ENCODE measurements at places on chromosomes 12 and 14. TPM values are rescaled to one million over a fixed set of nuclear protein-coding genes. Genes with fewer than 3 reads are reported as not detected.
A peak's percentile ranks its signal among the peaks of the same experiment; 100 is the strongest.

PLEKHD1 gene
- total RNA-seq: not detected

KRT72 gene
- 0.09 TPM for total RNA-seq

AKT1 gene
- total RNA-seq: 132 TPM

VDR gene
- total RNA-seq: 4.8 TPM

TEX52 gene
- total RNA-seq: not detected

ACVR1B gene
- 10.3 TPM for total RNA-seq

EPS8 gene
- total RNA-seq: 0.44 TPM

PAPOLA gene
- 139 TPM for total RNA-seq

DNA sequence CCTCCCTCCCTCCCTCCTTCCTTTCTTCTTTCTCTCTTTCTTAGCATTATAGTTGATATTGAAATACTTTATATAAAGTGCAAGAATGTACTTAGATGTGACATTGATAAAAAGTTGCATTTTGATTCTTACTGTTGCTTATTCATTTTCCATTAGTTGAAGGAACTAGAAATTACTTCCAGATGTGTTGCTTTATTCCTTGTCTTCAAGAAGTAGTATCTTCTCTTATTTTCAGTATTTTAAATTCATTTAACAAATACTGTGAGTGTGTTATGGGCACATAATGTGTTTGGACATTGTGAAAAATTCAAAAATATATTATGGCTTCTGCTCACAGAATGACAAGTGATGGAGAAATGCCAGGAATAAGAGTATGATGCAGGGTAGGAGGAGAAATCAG is 45.6 kb downstream of the TRMT5 start:
- H3K4me1 ChIP-seq: peaks cover 6% of the 10 kb centered on the region
- no peak overlapping the region for H3K4me3 ChIP-seq
- no peak for DNase-seq
- H3K36me3 ChIP-seq: no peaks in the 10 kb centered on the region
- no peak overlapping the region for H3K27ac ChIP-seq
- no peaks in the 10 kb centered on the region for H3K27me3 ChIP-seq

- no peak overlapping the region for H3K4me3 ChIP-seq
- H3K27ac ChIP-seq: no peak overlapping the region
- DNase-seq: no peak
- no peaks in the 10 kb centered on the region for H3K4me1 ChIP-seq
Observed at GRCh38 chr12:31712877-31713276, 15.9 kb downstream of the AMN1 start.

DNA sequence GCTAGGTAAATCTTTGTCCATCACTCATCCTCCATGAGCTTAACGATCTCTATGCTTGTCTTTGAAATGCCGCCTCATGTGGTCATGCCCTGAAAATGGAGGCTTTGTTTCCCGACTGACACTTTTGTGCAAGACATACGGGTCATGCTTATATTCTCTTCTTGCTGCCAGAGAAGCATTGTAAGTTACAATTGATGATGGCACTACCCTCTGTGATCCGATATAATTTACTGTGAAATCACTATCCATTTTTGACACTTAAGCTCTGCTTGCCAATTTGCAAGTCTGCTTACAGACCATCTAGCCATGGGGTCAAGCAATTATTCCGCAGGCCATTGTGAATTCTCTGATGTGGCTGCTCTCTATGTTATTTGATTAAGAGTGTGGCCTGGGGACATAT is 650.0 kb downstream of the FLRT2 start:
- H3K4me1 ChIP-seq: no peaks in the 10 kb centered on the region
- no peak overlapping the region for H3K4me3 ChIP-seq
- H3K36me3 ChIP-seq: no peaks in the 10 kb centered on the region
- H3K27me3 ChIP-seq: no peaks in the 10 kb centered on the region
- no peak for DNase-seq

DNA sequence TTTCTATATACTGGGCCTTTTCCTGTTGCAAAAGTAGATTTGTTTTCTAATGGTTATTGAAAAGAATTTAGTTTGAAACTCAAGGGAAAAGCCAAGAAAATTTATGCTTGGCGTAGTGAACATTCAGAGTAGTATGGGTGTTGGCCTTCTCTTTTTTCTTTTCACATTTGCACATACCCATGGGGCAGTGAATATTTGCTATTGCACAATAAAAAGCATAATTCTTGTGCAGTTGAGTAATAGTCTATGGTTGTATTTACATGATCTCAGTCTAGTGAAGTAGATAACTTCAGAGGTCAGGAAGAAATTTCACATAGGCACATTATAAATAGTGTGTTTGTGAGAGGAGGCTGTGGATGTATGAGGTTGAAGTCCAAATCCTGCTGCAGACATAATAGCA is 158.1 kb downstream of the FLRT2 start:
- H3K36me3 ChIP-seq: no peaks in the 10 kb centered on the region
- no peaks in the 10 kb centered on the region for H3K4me1 ChIP-seq
- H3K27me3 ChIP-seq: no peaks in the 10 kb centered on the region
- no peak overlapping the region for H3K4me3 ChIP-seq
- no peak overlapping the region for H3K27ac ChIP-seq

- no peaks in the 10 kb centered on the region for H3K36me3 ChIP-seq
- DNase-seq: no peak
- H3K4me3 ChIP-seq: no peak overlapping the region
- no peaks in the 10 kb centered on the region for H3K27me3 ChIP-seq
- H3K4me1 ChIP-seq: no peaks in the 10 kb centered on the region
- no peak overlapping the region for H3K27ac ChIP-seq
Observed at GRCh38 chr14:68702135-68702534, 90.7 kb downstream of the ZFP36L1 start.

DNA sequence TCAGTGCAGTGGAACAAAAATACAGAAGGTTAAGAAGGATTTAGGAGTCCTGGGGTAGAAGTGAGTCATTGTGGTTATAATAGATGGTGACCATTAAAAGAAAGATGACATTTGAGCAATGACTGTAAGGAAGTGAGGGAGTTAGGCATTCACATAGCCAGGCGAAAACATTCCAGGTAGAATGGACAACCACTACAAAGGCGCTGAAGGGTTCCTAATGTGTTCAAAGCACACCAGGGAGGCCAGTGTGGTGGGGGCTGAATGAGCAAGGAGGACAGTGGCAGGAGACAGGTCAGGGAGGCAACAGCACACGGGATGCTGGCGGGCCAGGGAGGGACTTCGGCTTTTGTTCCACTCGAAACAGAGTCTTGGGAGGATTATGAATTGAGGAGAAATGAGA is 129.9 kb downstream of the NPAS3 start:
- DNase-seq: no peak
- no peak overlapping the region for H3K4me3 ChIP-seq
- no peaks in the 10 kb centered on the region for H3K4me1 ChIP-seq
- no peaks in the 10 kb centered on the region for H3K36me3 ChIP-seq

- no peaks in the 10 kb centered on the region for H3K4me1 ChIP-seq
- peaks cover 4% of the 10 kb centered on the region for H3K27me3 ChIP-seq
- H3K27ac ChIP-seq: no peak overlapping the region
- no peak for DNase-seq
- H3K4me3 ChIP-seq: no peak overlapping the region
- no peaks in the 10 kb centered on the region for H3K36me3 ChIP-seq
Observed at GRCh38 chr12:96510306-96510764, 21.0 kb downstream of the CFAP54 start.

DNA sequence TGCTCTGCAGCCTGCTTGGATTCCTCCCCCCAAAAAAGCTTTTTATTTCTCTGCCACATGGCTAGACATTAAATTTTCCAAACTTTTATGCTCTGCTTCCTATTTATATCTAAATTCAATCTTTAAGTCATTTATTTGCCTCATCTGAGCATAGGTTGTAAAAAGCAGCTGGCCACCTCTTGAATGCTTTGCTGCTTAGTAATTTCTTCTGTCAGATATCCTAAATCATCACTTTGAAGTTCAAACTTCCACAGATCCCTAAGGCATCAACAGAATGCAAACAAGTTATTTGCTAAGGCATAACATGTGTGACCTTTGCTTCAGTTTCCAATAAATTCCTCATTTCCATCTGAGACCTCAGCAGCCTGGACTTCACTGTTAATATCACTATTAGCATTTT is 209.6 kb downstream of the FSCB start:
- no peak for DNase-seq
- no peak overlapping the region for H3K27ac ChIP-seq
- H3K27me3 ChIP-seq: no peaks in the 10 kb centered on the region
- no peak overlapping the region for H3K4me3 ChIP-seq

GRCh38 chr12:24499151-24500146 is 449.5 kb downstream of the BCAT1 start:
- no peak for DNase-seq
- H3K36me3 ChIP-seq: no peaks in the 10 kb centered on the region
- no peak overlapping the region for H3K27ac ChIP-seq
- no peaks in the 10 kb centered on the region for H3K27me3 ChIP-seq

GRCh38 chr14:22469538-22470303 is 119.3 kb downstream of the DAD1 start:
- no peak for DNase-seq
- H3K4me1 ChIP-seq: peaks cover 3% of the 10 kb centered on the region
- H3K27me3 ChIP-seq: no peaks in the 10 kb centered on the region
- no peak overlapping the region for H3K4me3 ChIP-seq
- no peak overlapping the region for H3K27ac ChIP-seq

DNA sequence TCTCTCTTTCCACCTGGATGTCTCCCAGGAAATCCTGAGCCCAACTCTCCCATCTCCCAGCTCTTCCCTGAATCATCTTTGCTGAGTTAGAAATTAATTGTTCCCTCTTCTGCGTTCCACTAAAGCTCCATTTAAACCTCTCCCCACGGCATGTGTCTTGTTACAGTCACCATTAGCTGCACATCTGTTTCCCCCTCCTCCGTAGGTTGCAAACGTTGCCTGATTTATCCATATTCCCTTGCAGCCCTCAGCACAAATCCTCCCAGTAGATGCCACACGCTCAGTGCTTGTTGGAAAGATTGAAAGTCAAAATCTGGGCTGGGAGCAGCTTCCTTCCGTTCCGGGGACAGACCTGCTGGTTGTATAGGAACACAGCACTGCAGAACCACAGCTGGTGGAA is 90.4 kb downstream of the SLC24A4 start:
- no peaks in the 10 kb centered on the region for H3K4me1 ChIP-seq
- DNase-seq: no peak
- H3K27me3 ChIP-seq: peaks cover 15% of the 10 kb centered on the region

DNA sequence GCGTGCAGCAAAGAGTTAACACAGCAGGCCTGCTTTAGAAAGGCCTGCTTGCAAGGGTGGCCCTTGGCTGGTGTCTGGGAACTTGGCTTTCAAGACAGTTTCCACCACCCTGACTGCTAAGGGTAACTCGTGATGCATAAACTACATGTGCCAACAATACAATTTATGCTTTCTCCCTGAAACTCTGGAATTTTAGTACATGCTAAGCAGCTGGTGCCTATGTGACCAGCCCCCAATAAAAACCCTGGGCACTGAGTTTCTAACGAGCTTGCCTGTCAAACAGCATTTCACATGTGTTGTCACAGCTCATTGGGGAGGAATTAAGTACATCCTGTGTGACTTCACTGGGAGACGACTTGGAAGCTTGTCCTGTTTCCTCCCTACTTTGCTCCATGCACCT is 133.1 kb downstream of the SLC5A8 start:
- H3K4me1 ChIP-seq: no peaks in the 10 kb centered on the region
- H3K27ac ChIP-seq: no peak overlapping the region
- no peaks in the 10 kb centered on the region for H3K36me3 ChIP-seq
- no peak overlapping the region for H3K4me3 ChIP-seq
- no peaks in the 10 kb centered on the region for H3K27me3 ChIP-seq
- DNase-seq: no peak

GRCh38 chr14:65053466-65053865 is 48.9 kb downstream of the MAX start:
- peaks cover 25% of the 10 kb centered on the region for H3K36me3 ChIP-seq
- no peak overlapping the region for H3K4me3 ChIP-seq
- no peaks in the 10 kb centered on the region for H3K4me1 ChIP-seq
- no peaks in the 10 kb centered on the region for H3K27me3 ChIP-seq
- no peak for DNase-seq
- H3K27ac ChIP-seq: no peak overlapping the region

DNA sequence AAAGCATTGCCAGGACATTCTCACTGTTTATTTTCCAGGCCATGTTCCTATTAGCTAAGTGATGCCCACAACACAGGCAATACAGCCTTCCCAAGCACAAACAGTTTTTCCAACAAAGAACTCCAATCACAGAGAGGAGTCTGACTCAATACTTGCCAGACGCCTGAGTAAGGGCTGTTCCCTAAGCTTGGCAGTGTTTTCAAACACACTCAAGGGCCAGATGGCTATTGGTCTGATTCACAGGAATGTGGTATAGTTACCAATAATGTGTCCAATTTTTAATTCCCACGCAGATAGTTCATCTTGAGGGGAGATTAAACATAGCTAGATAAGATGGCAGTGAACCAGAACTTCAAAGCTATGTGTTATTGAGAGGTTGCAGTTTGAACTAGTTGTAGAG is 381.0 kb downstream of the SNAPC1 start:
- H3K27me3 ChIP-seq: no peaks in the 10 kb centered on the region
- H3K4me3 ChIP-seq: no peak overlapping the region
- H3K36me3 ChIP-seq: no peaks in the 10 kb centered on the region
- DNase-seq: no peak
- H3K4me1 ChIP-seq: no peaks in the 10 kb centered on the region
- no peak overlapping the region for H3K27ac ChIP-seq

GRCh38 chr12:124513297-124513867 is 54.0 kb downstream of the NCOR2 start:
- peaks cover 74% of the 10 kb centered on the region for H3K4me1 ChIP-seq
- no peak for DNase-seq

DNA sequence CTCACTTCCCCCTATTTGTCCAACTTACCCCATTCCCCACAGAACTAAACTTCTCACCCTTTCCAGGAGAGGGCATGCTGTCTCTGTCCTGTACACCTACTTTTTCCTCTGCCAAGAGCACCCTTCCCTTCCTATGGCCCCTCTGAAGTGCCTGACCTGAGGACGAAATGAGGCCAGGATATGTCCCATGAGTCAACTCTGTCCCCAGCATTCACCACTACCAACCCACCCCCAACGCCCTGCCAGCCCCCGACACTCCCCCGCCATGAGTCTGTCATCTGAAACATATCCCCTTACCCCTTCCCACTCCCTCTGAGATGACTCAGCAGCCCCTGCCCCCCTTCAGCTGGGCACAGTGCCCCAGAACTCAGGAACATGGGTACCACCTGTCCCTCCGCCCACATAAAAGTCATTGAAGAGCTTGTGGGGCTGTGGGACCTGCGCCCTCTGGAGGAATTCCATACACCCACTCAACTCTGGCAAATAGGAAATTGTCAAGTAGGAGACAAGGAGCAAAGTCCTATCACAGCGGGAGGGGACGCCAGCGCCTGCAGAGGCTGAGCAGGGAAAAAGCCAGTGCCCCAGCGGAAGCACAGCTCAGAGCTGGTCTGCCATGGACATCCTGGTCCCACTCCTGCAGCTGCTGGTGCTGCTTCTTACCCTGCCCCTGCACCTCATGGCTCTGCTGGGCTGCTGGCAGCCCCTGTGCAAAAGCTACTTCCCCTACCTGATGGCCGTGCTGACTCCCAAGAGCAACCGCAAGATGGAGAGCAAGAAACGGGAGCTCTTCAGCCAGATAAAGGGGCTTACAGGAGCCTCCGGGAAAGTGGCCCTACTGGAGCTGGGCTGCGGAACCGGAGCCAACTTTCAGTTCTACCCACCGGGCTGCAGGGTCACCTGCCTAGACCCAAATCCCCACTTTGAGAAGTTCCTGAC is 26.3 kb downstream of the ITGA7 start:
- H3K4me3 ChIP-seq: peak overlapping the region; percentile 29
- peak; percentile 56 for DNase-seq
- no peak overlapping the region for H3K27ac ChIP-seq
- H3K27me3 ChIP-seq: peaks cover 29% of the 10 kb centered on the region
- no peaks in the 10 kb centered on the region for H3K4me1 ChIP-seq

GRCh38 chr12:123102366-123102765 is 48.5 kb downstream of the PITPNM2 start:
- no peak for DNase-seq
- H3K36me3 ChIP-seq: no peaks in the 10 kb centered on the region
- H3K27me3 ChIP-seq: no peaks in the 10 kb centered on the region
- peaks cover 10% of the 10 kb centered on the region for H3K4me1 ChIP-seq
- no peak overlapping the region for H3K4me3 ChIP-seq
